ENCODE measurements at places on chromosomes 4 and X.

- peak; percentile 35 for DNase-seq
These were observed 58.1 kb downstream of the FNIP2 start for GRCh38 chr4:158826882-158827281.

DNA sequence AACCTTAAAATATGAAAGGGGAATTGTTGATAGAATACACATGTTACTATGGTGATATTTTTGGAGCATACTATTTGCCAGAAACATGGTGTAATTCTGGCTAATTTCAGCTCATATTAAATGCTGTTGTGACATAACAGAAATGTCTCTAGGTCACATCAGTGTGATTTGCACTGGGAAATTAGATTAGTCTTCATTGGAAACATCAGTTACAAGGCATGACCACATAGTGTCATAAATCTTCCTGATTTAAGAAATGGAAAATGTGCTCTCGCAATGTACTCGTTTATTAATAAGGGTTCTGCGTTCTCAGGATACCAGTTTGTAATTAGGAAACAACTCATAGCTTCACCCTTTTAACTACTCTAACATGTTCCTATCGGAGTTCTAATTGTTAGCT lies 72.9 kb upstream of the GYPA start:
- DNase-seq, result no peak

- peak; percentile 63 for DNase-seq
These were observed 687 bp downstream of the CDK16 start for GRCh38 chrX:47218920-47219815.

GRCh38 chr4:28248269-28248668 lies 1387.6 kb downstream of the STIM2 start:
- no peak for DNase-seq

DNA sequence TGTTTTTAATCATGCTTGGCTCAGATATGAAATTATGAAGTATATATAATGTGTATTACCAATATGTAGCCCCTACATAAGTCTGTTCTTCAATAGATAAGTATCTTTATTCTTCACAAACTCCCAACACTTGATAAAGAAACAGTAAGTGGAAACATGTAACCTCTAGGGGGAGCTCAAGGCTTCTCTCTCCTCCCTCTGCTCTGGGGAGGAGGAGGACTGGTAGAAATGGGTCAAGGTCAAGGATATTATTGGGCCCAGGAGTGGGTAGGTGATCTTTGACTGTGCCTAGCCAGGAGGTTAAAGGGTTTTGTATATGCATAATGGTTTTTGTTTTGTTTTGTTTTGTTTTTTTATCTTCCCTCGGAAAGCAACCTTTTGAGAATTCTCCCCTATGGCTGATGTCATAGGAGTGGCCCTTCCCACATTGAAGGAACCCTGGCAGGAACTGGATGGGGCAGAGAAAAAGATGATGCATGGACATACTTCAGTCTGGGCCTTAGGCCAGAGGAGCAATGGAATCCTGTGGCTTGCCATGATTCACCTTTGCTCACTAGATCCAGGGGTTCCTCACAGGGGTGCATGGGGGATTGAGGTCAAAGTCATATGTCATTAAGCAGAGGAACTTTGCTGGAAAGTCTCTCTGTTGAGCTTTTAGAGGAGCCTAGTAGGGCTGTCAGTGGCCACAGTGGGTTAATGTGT lies 460.3 kb downstream of the MID1IP1 start:
- peak; percentile 62 for DNase-seq

DNA sequence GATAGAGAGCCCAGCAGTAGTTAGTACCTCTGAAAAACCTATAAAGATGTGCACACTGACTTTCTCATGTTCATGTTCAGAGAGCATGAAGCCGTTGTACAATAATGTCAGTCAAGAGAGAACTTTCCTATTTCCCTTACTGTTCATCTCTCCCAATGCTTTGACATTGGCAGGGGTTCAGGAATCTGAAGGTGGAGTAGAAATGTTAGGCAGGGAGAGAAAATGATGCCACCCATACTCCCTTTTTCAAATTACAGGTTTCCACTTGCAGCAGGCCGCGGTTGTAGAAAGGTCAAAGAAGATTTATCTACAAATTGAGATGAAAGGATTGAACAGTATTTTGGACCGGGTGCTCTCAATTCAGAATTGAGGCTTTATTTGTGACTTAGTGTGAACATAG lies 84.3 kb downstream of the DCAF8L2 start:
- no peak for DNase-seq

GRCh38 chrX:119017077-119017476 lies 42.7 kb downstream of the LONRF3 start:
- no peak for DNase-seq

- DNase-seq, result no peak
These were observed 100.1 kb downstream of the CEP44 start for GRCh38 chr4:174383783-174384182.

DNA sequence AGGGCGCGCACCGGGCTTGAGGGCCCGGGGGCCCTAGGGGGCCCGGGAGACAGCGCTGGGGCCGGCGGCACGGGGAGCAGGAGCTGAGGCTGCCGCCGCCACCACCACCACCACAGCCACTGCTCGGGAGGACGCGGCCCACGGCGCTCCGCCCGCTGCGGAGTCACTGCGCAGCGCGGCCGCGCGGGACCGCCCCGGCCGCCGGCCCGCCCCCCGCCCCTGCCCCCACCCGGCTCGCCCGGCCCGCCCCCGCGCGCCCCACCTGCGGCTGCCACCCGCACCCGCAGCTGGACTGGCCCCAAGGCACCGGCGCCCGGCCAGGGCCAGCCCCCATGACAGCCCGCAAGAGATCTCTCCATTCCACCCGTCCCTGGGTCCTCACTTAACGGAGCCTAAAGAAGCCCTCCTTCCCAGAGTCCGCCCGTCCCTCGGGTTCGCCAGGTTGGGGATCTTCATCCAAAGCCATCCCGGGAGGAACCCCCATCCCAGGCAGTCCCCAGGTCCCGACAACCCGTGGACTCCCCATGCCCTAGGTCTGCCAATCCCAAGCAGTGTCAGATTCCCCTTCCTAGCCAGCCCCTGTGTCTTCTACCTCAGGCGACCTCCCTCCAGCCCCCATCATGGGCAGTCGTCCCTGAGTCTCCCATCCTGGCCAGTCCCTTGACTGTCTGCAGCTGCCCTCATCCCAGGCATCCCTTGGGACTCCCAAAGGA lies 40.0 kb upstream of the IQSEC2 start:
- DNase-seq, result no peak

DNA sequence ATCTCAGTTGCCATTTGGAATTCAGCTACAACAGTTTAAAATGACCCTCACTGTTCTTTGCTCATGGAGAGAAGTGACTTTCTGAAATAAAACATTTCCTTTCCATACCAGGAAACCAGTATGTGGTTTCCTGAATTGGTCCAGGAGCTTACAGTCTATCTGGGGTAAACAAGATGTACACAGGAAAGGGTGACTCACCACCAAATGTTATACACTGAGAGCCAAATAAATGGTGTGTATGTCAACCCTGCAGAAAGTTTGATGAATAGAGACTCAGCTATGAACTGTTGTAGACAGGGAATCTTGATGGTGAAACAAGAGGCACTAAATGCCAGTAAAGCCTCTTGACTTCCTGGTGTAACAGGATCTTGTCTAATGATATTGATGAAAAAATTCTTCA lies 100.4 kb downstream of the HS6ST2 start:
- no peak for DNase-seq

DNA sequence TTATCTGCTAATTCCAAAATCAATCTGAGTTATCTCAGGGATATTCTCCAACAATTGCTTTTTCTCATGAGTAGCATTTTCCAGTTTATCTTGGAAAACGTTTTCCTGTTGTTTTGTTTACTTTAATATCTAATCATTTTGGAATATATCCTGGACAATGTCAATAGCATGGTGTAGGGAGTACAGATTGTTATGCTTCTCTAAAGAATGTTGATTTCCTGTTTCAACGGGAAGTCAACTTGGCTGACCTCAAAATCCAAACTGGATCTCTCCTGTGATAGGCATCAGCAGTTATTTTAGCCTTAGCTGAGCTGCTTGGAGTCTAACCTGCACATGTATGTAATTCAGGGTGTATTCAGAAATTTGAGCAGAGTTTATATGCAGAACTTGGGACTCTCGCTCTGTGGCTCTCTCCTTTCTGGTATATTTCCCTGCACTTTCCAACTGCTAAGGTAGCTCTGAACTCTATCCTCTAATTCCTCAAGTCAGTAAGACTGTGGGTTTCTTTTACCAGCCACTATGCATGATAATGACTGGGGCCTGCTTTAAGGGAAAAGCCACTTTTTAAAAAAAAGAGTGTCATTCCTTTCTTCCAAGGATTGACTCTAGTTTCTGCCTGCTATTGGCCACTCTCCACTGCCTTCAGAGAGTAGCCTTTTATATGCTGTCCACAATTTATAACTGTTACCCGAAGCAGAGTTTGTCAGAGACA lies 7.7 kb downstream of the PRSS48 start:
- DNase-seq, result no peak

- DNase-seq, result no peak
These were observed 8.6 kb downstream of the GPM6B start for GRCh38 chrX:13808293-13808692.

GRCh38 chr4:140595065-140595464 lies 26.3 kb upstream of the UCP1 start:
- DNase-seq, result no peak

DNA sequence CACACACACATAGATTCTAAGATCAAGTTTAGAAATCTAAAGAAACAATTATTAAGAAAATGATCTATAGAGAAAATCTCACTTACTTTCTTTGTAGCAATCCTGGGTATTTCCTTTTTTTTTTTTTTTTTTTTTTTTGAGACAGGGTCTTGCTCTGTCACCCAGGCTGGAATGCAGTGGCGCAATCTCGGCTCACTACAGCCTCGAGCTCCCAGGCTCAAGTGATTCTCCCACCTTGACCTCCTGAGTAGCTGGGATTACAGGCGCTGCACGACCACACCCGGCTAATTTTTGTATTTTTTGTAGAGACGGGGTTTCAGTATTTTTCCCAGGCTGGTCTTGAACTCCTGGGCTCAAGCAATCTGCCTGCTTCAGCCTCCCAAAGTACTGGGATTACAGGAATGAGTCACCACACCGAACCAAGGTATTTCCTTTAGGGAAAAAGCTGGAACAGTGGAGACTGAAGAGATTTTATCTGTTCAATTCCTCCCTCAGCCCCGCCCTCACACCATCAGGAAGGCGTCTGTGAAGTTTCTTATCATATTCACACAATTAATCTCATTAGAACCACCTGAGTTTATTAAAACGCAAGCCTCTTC lies at the start of gene TRIML2:
Gene TRIML2 (minus strand): TSS at position 447 of the 599 bp plus-strand sequence. CDS start 4,235 bp downstream, outside the sequence.
- no peak for DNase-seq

DNA sequence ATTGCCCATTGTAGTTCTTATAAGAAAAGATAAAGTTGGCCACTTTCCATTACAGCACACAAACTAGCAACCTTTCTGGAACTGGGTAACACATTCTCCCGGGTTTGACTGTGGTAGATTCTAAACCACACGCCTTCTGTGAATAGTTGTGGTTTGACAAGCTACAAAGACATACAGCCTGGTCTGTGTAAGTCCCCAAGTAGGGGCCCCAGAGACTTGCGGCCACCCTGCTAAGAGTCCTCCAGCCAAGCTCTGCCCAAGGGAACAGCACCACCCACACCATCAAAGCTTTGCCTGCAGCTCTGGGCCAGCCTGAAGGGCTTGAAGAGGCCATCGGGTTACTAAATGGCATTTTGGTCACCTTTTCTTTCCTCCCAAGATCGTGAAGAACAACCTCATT lies 203.4 kb downstream of the MAML3 start:
- DNase-seq, result no peak
